Activated CD4-positive, alpha-beta T cell treated with anti-CD3 and anti-CD28 coated beads for 36 hours (primary cell): ENCODE measurements at places on chromosomes 6 and 20. TPM values are rescaled to one million over a fixed set of nuclear protein-coding genes. Genes with fewer than 3 reads are reported as not detected.

The HRH3 gene
- total RNA-seq = not detected

The RIPOR3 gene
- not detected for total RNA-seq

The MYLK4 gene
- 0.12 TPM for total RNA-seq

The PRICKLE4 gene
- total RNA-seq = not detected

DNA sequence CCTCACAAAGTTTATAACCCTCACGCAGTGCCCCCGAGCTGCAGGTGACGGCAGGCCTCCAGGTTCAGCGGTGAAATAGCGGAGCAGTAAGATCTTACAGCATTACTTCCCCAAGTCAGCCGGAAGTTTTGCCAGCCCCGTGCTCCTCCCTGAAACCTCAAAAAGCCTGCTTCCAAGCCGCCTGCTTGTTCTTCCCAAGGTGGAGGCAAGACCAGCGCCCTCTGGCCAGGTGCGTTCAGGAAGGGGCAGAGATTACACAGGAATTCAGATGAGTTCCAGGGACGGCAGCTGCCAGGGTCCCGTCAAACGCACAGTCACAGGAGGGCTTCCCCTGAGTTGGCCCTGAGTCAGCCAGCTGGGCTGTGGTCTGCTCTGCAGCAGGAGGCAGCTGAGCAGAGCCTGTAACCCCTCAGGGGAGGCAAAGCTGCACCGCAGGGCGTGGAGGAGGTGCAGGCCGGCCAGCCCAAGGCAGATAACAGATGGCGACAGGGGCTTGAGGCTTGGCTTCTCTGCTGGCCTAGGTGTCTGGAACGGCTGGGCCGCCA, 124.1 kb upstream of the RPS6KA2 start:
- no peaks in the 10 kb centered on the region for H3K27me3 ChIP-seq
- H3K4me3 ChIP-seq = no peak overlapping the region
- peak; percentile 49 for DNase-seq
- no peaks in the 10 kb centered on the region for H3K36me3 ChIP-seq
- peaks cover 11% of the 10 kb centered on the region for H3K4me1 ChIP-seq
- H3K27ac ChIP-seq = no peak overlapping the region

GRCh38 chr20:5030348-5031205, 29.3 kb upstream of the SLC23A2 start:
- H3K27ac ChIP-seq = no peak overlapping the region
- no peak for DNase-seq
- H3K4me1 ChIP-seq = no peaks in the 10 kb centered on the region
